Activated effector memory CD4-positive, alpha-beta T cell treated with anti-CD3 and anti-CD28 coated beads, Interleukin-2, amount 50 U/mL, for 16 hours (primary cell): ENCODE measurements at places on chromosomes 4 and X.

DNA sequence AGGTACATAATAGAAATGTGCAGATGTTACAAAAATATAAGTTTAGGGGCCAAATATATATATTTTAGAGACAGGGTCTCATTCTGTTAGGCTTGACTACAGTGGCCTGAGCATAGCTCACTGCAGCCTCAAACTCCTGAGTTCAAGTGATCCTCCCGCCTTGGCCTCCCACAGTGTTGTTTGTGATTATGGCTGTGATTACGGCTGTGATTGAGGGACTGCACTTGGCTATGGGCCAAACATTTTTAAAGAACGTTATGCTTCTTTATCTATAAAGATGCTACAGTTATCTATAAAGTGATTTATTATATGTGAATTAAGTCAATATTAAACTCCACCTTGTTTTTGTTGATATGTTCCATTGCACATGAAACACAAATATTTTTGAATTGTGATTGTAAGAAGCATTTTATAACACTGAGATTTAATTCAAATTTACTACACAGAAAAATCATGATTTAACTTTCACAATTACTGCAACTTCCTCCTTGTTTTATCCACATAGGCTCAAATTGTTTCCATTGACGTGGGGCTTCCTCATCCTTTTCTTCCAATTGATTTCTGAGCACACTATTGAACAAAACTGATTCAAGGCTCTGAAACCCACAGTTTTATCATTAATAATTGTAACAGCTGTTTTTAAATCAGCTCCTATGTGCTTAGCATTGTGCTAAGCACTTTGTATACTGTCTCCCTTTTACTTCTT is 68.4 kb upstream of the BMPR1B start:
- no peak for DNase-seq

GRCh38 chr4:16217300-16218051 is 8.8 kb downstream of the TAPT1 start:
- DNase-seq = no peak

DNA sequence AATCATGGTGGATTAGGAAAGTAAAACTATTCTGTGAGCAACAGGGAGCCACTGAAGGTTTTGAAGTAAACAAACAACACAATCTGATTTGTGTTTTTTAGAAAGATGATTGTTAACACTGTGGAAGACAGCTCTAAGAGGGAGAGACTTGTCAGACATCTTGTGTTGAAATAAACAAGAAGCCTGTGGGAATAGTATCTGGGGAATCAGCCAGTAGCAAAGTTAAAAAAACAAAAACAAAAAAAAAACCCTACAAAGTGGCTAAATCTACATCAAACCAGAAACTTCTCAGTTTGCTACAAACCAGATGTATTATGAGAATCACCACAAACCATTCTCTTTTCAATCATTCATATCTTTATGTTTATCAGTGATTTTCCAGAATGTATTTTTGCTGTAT is 125.7 kb upstream of the GPC4 start:
- DNase-seq = no peak

GRCh38 chr4:139725236-139725635 is 59.6 kb downstream of the MGST2 start:
- no peak for DNase-seq

- no peak for DNase-seq
These were observed 5.9 kb downstream of the TIMP1 start for GRCh38 chrX:47587906-47588735.

DNA sequence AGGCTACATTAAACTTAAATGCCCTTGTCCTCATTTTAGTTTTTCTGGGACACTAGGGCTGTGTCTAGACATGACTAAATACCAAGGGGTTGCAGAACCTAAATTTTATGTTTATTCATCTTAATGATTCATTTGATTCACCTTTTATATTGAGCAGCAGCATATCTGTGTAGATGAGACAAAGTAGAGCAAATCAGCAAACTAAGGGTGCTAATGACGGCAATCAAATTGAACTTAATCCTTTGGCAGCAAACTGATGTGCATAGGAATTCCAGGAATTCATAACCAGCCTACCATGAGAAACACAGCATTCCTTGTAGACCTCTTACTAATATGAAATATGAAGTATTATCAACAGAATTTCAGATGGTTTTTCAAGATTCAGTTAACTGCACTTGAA is 25.1 kb downstream of the EPHA5 start:
- no peak for DNase-seq

DNA sequence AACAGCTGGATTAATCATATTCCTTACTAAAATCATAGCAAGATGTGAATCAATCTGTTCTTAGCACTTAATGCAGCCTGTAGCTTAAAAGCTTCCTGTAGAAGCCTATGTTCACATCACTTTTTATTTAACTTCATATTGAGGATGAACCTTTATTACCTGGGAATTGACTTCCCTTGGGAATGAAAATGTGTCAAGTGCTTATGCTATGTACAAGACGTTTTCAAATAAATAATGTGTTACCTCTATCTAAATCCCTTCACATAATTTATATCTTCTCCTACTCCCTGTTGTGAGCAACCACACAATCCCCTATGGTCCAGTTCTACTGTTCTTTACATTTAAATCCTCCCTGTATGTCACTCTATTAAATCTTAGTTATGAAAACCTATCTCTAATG is 633.1 kb downstream of the FSTL5 start:
- no peak for DNase-seq

DNA sequence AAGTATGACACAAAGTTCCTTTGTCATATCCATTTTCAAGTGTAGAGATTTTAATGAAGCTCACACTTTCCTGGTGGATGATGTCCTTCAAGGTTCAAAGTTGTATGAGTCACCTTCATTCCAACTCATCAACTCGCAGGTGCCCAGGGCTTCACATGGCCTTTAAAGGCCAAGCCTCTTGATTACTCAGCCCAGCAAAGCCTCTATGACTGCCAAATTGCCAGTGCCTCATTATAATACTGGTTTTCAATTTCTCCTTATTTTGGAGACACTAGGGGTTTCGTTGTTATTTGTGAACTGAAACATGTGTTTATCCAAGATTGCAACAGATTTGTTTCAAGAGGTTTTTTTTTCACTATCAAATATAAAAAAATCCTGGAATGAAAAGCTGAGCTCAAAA is 45.9 kb upstream of the PPP3CA start:
- DNase-seq = no peak

DNA sequence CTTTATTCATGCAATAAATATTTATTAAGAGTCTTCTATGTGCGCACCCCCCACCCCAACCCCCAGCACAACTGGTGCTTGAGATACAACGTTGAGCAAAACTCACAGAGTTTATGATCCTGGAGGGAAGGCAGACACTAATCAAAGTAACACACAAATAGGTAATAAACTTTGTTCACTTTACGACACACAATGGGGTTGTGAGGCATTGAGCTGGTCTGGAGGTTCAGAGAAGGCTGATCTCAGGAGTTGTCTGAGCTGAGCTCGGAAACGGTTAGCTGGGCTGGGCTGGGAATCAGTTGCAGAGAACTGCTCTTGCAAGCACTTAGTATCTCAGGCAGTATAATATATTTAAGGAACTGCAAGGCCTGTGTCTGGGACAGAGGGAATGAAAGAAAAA is 238.5 kb downstream of the SCFD2 start:
- DNase-seq = no peak

- DNase-seq = no peak
These were observed 97.9 kb upstream of the DDIT4L start for GRCh38 chr4:100288161-100288560.

DNA sequence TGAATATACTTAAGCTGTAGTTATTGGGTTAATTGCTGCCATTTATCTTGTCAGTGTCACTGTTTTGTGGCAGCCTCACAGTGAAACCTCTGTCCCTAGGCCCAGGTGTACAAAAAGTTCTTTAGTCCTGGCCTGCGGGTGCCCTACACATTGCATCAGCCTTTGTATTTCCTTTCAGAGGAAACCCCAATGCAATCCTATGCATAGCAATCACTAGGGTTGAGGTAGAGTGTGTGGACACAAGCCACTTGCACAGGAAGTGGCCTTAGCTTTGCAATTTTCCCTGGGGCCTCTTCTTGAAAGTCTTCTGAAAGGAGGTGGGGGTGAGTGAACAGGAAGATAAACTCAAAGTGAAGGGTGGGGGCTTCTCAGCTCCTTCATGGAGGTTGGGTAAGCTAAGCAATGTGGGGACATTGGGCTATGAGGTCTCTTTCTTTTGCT is 27.8 kb downstream of the VSIG4 start:
- no peak for DNase-seq

DNA sequence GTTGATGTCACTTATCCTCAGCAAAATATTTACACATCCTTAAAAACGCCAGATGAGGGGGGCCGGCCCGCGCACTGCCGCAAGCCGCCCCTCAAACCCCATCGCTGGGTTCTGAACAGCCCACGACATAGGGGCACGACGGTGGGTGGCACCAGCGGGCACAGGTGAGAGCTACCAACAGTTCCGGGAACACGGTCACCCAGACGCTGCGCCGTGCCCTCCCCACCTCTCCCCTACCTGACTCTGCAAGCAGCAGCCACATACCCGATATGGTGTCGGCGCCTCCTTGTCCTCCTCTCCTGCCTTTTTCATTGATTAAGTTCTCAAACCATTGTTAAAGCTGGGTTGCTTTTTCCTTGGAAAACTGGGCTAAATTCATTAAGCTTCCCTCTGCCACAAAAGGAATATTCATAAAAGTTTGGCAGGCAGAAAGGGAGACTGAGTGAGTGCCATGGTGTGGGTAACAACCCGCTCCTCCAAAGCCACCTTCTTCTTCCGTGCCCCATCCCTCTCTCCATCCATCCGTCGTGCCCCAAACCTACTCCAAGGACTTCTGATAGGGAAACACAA is 1.4 kb downstream of the RAI2 start:
- peak; percentile 62 for DNase-seq

DNA sequence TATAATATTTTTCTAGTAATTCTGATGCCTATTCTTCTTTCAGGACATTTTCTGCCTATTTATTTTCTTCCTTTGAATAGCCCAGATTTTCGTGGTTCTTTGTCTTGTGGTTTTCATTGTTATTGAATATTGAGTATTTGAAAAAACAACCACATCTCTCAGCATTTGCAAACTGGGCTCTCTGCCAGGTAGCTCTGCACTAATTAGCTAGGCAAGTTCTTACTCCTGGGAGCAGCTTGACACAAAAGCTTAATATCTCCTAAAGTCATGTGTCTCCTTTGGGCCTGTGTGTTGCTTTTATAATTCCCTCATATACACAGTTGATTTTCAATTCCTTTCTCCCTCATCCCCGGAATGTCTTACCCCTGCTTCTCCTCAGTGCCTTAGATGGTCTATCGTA is 413.5 kb upstream of the GRIA3 start:
- no peak for DNase-seq

GRCh38 chrX:13085526-13085925 is 41.1 kb upstream of the FAM9C start:
- DNase-seq = peak; percentile 74

DNA sequence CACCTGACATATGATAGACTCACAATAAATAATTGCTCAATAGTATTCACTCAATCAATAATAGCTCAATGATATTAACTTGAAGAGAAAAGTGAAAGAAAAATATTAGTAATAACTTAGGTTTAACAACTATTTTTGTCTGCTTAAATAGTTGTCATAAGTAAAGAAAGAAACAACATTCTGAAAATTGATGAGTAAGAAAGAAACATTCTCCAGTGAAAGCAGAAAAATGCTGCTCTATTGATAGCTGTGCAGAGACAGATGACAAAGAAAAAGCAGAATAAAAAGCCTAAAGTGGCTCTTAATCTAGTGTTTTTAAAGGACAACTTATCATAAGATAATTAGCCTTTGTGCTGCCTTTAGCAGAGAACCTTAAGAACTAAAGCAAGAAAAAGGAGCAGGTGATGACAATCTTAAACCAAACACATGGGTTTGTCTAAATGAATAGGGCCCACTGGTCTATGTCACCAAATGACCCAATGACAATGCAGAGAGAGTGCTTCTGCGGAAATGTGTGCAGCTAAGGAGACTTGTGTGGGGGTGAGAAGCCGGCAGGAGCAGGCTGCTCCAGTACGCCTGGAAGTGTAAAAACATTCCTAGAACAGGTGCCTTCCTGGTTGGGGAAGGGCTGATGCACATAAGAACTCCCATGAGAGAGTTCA is 13.2 kb downstream of the HS3ST1 start:
- DNase-seq = no peak

DNA sequence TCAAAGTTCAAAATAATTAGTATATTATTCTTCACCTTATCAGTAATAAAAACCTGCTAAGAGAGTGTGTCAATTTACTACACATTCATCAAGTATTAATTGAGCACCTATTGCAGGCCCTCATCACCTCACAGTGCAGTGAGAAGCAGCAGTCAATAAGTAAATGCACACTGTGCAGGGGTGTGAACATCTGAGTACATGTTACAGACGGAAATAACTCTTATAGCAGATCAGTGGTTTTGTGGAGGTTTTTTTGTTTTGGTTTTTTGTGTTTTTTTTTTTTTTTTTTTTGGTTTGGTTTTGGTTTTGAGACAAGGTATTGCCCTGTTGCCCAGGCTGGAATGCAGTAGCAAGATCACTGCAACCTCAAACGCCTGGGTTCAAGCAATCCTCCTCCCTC is 20.3 kb downstream of the KLF3 start:
- no peak for DNase-seq

- no peak for DNase-seq
These were observed 1066.9 kb upstream of the TENM3 start for GRCh38 chr4:181176306-181176705.

GRCh38 chrX:39577206-39577984 is 520.4 kb downstream of the BCOR start:
- DNase-seq = no peak

GRCh38 chr4:78627046-78627965 is 75.7 kb downstream of the ANXA3 start:
- no peak for DNase-seq

DNA sequence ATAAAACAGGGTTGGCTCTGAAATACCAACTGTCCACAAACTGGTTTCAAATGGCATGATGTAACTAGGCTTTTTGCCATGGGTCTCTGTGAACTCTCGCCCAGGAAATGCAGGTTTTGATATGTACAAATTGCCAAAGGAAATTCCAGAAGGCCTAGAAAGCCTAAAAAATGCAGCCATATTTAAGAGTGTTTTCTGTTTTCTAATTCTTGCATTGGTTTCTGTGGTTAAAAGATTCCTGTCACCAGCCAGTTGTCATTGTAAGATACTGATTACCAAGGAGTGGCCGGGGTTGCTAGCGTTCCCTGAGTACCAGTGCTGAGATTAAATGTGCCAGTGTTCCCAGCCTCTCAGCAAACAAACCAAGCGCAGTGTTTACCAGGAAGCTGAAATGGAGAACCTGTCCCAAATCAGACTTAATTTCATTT is 53.9 kb upstream of the SORBS2 start:
- DNase-seq = no peak

GRCh38 chrX:153371256-153371655 is 29.9 kb downstream of the PNMA6E start:
- DNase-seq = no peak

GRCh38 chr4:4875147-4875546 is 15.7 kb downstream of the MSX1 start:
- no peak for DNase-seq
